Activated CD8-positive, alpha-beta T cell treated with anti-CD3 and anti-CD28 coated beads, Interleukin-2, amount 10 ng/mL, durations not matched to agents 7 days and 5 days (primary cell): ENCODE measurements at places on chromosomes 1 and 21. TPM values are rescaled to one million over a fixed set of nuclear protein-coding genes. Genes with fewer than 3 reads are reported as not detected.

GRCh38 chr1:51907079-51907702, 28.7 kb upstream of the NRDC start:
- DNase-seq: no peak

GRCh38 chr1:228175316-228176023, 9.9 kb downstream of the IBA57 start:
- DNase-seq: no peak

PPT1 gene
- total RNA-seq: 81.1 TPM

DNA sequence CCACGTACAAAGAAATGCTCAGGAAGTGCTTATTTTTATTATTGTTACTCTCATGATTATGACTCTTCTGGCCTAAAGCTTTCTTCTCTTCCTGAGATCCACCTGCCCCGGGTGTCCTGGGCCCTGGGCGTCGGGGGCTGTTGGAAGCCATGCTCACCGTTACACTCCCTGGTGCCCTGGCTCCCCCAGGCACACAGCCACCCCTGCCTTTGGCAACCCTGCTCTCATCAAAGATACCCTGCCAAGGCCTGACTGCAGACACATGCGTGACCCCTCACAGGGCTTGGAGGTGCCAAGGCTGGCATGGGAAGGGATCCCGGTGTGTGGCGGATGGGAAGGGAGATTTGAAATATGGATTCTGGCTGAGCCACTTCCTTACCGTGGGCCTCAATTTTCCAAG, 3.3 kb upstream of the KISS1 start:
- no peak for DNase-seq

AJAP1 gene
- total RNA-seq: not detected

DNA sequence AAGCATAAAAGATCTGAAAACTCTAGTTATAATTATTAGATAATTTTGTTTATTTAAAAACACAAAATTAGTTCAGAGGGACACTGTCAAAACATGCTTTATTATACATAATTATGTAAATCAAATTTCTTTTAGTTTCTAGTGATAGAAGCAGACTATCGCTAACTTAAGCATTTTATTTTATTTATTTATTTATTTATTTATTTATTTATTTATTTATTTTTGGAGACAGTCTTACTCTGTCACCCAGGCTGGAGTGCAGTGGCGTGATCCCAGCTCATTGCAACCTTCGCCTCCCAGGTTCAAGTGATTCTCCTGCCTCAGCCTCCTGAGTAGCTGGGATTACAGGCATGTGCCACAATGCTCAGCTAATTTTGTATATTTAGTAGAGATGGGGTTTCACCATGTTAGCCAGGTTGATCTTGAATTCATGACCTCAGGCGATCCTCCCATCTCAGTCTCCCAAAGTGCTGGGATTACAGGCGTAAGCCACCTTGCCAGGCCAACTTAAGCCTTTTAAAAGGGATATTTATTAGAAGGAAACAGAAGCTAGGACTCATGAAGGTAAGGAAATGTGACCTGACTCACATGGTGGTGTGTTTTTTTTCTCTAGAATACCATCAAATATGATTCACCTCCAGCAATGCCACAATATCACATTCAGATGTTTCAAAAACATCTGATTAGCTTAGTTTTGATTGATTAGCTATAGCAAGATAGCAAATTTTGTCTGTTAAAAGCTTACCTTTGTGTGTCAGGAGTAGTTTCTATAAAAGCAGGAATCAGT, 1357.4 kb upstream of the ADGRL4 start:
- no peak for DNase-seq

DNA sequence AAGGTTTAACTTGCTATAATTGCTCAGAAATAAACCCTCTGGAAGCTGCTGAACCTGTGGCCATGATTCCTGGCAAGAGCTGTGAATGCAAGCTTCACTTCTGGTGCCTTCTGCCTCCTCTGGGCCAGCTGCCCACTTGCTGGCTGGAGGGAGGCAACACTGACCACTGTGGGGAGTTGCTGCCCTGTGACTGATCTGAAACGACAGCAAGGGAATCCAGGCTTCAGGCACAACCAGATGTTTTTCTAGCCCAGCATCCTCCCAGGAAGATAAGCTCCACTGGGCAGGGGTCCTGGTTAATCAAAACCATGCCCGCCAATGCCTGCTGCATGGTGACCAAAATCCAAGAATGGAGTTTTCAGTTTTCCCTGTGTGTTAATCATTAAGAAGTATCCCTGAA, 180.0 kb upstream of the HMGB4 start:
- DNase-seq: no peak

COL6A1 gene
- 0.26 TPM for total RNA-seq

CLDN17 gene
- total RNA-seq: not detected

GRCh38 chr1:23526329-23527041, 4.5 kb downstream of the E2F2 start:
- no peak for DNase-seq

DNA sequence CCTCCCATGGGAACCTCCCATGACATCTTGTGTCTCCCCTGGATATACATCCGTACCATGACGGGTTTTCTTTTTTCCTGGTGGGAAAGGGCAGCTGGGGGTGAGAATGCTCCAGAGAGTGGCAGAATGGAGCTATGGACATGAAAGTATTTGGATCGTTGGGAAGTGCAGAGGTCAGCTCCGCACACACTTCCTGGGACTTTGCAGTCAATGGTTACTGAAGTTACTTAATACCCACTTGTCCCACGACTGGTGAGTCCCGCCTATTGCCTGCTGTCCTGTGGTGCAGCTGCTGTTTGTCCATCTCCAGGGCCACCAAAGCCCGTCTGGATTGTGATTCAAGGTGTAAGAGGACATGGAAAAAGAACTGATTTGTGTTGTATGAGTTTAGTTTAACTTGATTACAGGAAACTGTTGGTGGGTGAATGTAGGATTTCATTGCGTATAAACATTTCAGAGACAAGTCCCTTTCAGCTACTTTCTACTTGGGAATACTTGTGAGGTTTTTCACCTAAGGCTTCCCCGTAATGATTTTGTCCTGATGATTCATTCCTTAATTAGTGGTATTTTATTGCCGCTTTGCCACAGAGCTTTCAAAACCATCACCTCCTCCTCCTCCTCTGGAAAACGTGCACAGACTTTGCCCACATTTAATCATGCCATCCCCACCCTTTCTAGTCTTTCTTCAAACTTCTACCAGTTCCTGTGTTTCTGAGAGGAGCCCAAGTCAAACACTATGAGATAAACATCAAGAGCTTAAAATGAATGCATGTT, 308.8 kb downstream of the KIF26B start:
- DNase-seq: no peak

CELA3A gene
- not detected for total RNA-seq

- no peak for DNase-seq
Observed at GRCh38 chr1:53684741-53685140, 54.2 kb downstream of the GLIS1 start.

DNA sequence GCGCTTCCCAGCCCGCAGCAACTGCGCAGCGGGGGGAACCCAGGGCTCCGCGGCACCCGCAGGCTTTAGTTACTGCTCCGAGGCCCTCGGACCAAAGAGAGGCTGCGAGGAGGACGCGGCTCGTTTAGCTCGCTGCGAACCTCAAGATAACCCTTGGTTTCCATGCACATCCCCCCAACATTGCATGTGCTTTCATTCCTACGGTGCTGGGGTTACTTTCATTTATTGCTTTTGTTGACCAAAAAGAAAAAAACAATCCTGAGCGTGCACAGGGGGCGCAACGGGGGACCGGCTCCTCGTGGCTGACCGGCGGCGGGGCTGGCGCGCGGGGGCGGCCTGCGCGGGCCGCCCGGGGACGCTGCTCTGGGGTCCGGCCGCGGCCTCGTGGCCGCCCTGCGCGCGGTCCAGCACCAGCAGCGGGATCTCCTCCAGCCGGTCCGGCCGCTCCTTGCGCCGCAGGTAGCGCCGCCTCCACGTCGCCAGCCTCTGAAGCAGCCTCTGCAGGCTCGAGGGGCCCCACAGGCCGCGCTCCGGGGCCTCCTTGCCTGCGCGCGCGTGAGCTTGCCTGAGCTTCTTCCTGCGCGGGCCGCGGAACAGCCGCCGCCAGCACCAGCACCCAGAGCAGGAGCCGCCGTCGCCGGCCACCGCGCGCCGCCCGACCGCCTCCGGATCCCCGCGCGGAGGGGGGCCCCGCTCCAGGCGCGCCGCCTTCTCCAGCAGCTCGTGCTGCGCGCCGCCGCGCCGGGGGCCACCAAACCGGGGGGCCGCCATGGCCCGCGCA, 77.4 kb downstream of the DESI2 start:
- peak; percentile 61 for DNase-seq

DNA sequence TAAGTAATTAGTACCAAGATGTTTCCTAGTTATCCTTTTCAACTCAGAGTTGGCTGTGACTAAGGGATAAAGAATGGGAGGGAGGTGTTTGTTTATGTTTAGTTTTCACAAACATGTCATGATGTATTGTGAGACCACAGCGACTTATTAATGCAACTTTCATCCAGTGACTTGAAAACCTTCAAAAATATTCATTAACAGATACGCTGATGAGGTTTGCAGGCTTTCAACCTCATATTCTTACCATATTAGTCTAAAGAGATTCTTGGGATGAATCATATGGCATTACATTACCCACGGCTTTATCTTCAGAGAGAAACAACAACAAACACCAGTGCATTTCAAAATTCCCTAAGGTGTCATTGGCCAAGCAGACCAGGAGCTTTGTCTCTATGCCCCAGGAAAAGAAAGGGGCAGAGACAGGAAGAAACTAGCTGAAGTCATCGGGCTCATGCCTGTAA, 36.4 kb downstream of the PALMD start:
- DNase-seq: no peak

DNA sequence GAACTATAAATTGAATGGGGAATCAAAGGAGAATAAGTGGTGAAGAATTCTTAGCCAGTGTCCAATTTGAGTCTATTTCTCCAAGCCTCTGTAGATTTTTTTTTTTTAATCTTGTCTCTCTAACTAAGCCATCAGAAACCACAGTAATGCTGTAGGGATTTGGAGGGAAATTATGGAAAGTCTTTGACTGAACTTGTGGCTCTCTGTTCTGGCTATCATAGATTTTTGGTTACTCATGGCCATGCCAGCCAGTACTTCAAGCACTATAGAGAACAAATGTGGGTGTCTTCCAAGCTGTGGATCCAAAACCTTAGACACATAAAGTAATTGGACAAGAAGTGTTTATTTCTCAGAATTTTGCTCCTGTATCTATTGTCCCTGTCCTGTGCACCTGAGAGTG, 147.9 kb downstream of the LRRC40 start:
- no peak for DNase-seq

DNA sequence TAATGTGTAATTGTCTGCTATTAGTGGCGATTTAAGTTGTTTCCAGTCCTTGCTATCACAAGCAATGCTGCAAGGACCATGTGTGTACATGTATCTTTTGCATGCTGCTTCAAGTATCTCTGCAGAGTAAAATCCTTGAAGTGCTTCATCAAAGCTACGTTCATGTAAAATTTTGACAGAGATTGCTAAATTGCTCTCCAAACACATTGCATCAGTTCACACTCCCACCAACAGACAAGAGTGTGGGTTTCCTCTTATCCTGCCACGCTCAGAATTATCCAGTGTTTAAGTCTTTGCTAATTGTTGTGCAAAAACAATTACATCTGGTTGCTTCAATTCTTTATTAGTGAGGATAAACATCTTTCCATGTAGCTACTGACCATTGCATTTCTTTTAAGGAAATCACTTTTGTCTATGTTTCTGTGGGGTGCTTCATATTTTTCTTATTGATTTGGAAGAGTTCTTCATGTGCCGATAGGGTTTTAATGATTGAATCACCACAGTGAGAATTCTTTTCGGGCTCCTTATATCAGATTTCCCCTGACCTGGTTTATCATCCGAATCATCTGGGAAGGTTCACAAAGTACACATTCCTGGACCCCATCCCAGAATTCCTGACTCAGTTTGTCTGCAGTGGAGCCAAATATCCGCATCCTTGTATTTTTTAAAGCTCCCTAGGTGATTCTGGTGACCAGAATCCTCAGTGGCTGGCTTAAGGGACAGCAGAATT, 56.3 kb upstream of the GALNT2 start:
- DNase-seq: no peak

GRCh38 chr21:37509802-37510393, 143.3 kb downstream of the DYRK1A start:
- DNase-seq: no peak

DNA sequence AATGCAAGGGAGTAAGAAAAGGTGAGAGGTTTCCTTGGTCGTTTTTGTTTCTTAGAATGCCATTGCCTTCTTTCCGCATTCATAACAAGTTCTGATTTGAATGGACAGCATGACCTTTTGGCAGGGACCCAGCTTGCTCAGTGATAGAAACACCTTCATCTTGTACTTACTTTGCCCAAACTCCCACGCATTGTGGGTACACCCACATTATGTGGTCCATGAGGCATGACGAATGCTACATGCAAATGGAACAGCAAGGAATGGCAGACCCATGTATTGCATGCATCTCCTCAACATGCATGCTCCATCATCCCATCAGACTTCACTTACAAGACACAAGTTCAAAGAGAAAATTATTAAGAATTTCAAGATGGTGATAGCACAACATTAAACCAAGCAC, 102.8 kb downstream of the CDC7 start:
- no peak for DNase-seq

- no peak for DNase-seq
Observed at GRCh38 chr1:8422510-8423268, 104.8 kb downstream of the SLC45A1 start.

DNA sequence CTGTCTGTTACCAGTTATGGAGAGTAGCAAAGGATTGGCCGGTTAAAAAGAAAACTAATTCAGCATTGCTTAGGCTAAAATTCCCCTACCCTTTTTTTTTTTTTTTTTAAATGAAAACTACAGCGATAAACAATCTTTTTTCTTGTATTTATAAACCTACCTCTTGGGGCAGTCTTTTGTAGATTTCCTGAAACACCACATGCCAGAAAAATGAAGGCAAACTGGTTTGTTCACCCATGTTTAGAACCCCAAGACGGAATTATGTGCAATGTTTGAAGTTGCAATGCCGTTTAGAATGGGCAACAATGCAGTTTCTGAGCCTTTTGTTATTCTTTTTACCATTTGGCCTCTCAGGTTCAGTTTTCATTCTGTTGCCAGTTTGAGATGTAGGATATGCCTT, 59.1 kb downstream of the PRDM2 start:
- no peak for DNase-seq

DNA sequence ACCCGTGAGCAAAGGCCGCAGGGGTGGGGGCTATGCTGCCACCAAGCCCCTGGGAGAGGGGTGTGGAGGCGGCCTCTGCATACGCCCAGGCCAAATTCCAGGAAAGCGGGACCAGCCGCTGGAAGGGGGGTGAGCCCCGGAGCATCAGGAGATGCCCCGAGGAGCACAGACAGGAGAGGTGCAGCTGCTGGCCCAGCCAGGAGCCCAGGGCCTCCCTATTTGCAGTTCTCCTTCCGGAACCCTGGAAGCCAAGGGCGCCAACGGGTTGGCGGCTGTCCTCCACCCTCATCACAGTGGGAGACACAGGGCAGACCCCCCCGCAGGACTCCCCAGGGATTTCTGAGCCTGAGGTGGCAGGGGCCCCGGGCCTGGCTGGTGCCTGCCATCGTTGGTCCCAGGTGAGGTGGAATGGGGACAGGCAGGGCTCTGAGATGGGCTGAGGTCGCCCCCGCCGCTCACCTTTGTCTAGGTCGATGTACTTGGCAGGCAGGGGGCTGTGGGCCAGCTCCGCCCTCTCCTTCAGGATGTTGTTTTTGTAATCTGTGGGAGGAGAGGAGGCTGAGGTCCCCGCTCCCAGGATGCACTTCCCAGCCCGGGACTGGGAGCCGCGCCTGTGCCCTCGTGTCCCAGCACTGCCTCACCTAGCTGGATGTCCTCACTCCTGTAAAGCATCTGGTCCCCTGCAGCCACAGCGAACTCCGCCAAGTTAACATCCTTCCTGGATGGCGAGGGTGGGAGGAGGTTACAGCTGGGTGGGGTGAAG, 4.4 kb upstream of the DVL1 start:
- no peak for DNase-seq

- no peak for DNase-seq
Observed at GRCh38 chr1:207923561-207923960, 12.6 kb upstream of the CD34 start.
